D721Med (cell line): ENCODE measurements at places on chromosomes 3 and 15.

- DNase-seq: no peak
Observed at GRCh38 chr3:196166741-196167140, 44.5 kb downstream of the ZDHHC19 start.

- DNase-seq: no peak
Observed at GRCh38 chr3:119600732-119601131, 3.0 kb downstream of the PLA1A start.

- no peak for DNase-seq
Observed at GRCh38 chr3:182644790-182645433, 148.4 kb upstream of the ATP11B start.

GRCh38 chr15:31277335-31278060 lies 49.1 kb upstream of the KLF13 start:
- DNase-seq: no peak

DNA sequence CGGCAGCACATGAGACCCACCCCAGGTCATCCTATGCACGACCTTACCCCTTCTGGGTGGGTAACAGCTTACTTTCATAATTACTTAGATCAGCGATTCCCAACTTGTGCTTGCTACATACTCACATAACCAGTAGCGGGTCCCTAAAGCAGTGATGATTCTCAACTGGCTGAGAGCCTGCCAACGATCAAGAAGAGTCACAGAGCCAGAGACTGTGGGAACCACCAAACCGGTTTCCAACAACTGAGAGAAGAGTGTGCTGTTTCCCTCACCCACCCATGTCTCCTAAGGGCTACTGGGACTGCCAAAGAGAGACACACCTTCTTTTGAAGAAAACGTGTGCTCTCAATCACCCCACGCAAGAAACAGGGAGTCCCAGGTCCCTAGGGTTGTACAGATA lies 12.0 kb upstream of the XXYLT1 start:
- no peak for DNase-seq

GRCh38 chr3:150114873-150115540 lies 144.3 kb upstream of the PFN2 start:
- no peak for DNase-seq

GRCh38 chr3:5115506-5116162 lies 6.5 kb upstream of the ARL8B start:
- no peak for DNase-seq

DNA sequence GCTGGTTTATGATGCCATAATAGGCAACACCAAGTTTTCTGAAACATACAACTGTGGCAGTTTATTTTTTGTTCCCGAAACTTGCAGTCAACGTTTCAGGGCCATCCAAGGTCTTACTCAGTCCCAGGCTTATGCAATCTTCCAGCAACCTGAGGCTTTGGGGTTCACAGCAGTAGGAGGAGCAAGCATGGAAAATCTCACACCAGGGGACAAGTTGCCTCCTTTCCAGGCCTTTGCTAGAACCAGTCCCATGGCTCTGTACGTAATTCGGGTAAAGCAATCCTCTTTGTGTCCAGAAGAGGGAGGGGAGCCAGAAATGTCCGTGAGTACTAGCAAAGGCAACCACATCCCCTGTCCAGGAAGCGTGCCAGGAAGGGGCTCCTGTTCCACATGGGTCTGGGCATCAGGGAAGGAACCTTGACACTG lies 4.7 kb upstream of the FAM240A start:
- no peak for DNase-seq

DNA sequence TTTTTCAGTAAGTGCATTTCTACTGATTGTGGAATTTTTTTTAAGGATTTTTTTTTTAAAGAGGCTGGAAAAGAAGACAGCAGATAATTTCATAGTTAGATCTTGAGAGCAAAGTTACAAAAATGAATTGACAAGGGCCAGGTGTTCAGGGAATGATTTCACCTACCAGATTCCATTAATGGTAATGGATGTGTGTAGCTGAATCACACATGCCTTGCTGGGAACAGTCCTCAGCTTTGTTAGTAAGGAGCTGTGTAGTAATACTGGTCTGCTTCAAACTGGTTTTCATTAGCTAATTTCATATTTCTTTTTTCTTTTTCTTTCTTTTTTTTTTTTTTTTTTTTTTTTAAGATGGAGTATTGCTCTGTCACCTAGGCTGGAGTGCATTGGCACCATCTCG lies 16.0 kb downstream of the NR1D2 start:
- no peak for DNase-seq

DNA sequence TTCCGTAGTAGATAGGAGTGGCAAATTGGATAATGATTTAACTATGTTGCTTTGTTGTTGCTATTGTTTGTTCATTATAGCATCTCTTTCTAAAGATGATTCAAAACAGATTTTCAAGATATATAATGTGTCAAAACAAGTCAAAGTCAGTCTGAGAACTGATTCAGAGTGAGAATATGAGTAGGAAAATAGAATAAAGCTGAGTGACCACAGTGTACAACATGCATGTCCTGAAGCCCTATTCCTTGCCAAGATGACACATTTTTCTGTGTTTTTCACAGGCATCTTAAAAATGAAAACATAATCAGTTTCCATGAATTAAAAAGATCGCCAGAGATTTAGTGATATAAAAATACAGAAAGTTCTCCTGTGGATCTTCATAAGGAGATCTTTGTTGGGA lies 57.0 kb upstream of the THRB start:
- no peak for DNase-seq

- DNase-seq: no peak
Observed at GRCh38 chr3:46264002-46264401, 21.7 kb downstream of the CCR3 start.

- no peak for DNase-seq
Observed at GRCh38 chr3:4562595-4562994, 69.4 kb downstream of the ITPR1 start.

DNA sequence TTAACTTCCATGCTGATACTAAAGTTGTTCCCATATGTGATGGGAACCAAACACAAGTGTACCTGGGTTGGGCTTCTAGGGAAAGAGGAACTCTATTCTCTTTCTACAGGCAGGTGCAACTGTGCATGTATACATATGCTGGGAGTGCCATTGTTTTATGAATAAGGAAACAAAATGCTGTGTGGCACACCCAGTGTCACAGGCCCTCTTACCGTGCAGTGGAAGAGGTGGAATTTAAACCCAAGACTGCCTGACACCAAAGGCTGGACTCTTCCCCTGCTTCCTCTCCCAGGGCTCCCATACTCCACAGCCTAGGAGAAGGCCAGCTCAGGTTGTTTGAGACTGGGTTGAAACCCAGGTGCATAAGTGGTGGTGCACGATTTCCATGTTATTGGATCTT lies 1.9 kb upstream of the FETUB start:
- DNase-seq: no peak

DNA sequence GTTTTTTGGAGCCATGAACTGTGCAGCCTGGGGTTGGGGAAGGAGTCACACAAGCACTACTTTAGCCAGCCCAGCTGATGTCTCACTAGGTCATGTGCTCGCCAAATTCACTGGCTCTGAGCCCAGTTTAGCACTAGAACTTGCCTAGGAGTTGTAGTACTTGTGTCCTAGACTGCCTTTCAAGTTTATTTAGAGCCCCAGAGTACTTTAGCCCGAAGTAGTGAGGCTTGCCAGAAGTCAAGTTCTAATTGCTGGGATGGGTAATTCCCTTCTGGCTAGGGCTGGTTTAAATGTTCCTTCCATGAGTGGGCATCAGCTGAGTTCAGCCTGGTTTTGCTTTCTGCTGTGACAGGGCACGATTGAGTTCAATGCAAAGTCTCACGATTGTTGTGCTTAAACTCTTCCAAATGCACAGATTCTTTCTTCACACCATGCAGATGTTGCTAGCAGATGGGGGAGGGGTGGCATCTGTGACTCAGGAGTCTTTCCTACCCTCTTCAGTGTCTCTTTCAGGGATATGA lies 228.2 kb upstream of the ZPLD1 start:
- no peak for DNase-seq
